ENCODE measurements at places on chromosomes 4 and X.

DNA sequence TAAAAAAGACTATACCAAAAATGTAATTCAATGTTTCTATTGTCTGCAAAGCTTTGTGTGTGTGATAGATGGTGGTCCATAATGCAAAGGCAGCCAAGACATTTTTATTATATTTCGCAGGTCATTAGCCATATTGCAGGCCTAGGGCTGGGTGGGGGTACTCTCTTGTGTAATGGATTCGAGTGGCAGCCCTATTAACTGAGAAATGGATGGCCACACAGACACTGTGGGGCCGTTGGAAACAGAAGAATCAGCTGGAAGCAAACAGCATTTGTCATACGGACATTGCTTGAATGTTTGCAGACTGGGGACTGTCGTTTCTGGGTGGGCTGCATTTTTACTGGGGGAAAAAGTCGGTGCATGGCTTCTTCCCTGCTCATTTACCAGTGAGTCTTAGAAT is 101.4 kb downstream of the GPR143 start:
- no peak for DNase-seq

DNA sequence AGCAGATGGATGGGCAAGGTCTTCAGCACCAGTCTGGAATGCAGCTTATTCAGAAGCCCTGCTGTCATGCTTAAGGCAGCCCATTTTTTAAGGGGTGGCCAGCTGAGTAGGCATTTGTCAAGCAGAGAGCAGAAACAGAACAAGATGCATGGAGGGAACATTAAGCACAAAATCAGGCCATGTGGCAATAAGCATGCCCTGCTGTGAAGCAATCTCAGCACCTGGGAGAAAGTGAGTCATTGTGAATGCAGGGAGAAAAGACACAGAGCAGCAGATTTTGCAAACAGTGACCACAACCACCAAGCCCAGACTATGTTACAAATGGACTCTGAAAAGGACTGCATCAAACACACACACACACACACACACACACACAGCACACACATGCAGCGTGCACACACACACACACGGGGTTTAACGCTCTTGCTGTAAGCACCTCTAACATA is 94.1 kb upstream of the GALNT7 start:
- DNase-seq: no peak

DNA sequence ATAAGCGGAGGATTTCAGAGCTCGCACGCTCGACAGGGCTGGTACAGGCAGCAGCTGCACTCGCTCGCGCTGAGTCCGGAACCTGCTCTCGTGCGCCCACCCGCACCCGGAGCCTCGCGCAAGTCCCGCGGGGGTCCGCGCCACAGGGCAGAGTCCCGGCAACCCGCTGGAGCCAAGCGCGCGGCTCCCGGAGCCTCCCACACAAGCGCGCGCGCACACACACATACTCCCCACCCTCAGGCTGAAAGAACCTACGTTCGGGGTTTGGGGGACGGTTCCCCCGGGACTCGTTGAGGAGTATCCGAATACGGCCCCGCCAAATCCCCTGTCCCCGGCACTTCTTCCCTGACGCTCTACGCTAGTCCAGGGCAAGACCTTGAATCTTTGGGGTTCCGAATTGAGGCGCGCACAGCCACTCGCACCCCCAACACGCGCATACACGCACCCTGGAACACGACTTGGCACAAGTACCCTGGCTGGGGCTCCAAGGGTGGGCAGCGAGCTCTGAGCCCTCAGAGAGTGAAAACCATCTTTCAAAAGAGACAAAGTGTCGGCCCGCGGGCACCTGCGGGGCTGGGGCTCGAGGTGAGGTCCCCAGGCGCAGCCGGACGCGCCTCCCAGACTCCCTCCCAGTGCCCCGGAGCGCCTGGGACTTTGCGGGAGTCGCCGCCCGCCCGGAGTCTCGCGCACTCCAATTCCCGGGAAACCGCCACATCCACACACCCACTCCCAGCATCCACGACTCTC is 952 bp downstream of the ANOS1 start:
- DNase-seq: no peak

DNA sequence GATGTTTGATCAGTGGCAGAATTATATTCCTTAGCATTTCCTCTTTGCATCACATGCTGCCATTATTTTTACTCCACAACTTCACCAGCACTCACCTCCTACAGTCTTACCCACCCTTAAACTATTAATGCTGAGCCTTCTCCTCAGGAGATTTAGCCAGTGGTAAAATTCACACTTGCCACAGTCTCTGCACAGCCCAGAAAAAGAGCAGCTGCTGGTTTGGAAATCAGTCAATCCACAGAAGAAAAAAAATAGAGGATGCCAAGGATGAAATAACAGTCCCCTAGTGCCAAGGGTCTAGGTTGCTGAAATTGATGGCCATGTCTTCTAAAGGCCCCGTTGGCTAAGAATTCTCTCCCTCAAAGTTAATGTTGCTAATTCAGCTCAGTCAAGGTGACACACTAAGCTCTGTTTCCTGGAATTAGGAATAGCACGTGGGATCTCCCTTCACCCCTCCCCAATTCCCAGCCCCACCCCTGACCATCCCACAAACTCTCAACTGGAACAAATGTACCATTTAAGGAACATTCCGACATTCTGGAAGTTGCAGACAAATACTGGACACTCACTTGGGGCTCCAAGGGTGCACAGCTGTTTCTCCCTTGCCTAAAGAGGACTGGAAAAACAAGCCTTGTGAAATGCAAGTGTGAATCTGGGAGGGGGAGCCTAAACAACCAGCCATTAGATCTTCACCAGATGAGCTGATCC is 5.7 kb downstream of the ATP1B4 start:
- no peak for DNase-seq

- DNase-seq: no peak
These were observed 38.6 kb downstream of the TSC22D3 start for GRCh38 chrX:107736781-107737531.

- no peak for DNase-seq
These were observed 45.7 kb downstream of the BEND2 start for GRCh38 chrX:18174971-18175370.

DNA sequence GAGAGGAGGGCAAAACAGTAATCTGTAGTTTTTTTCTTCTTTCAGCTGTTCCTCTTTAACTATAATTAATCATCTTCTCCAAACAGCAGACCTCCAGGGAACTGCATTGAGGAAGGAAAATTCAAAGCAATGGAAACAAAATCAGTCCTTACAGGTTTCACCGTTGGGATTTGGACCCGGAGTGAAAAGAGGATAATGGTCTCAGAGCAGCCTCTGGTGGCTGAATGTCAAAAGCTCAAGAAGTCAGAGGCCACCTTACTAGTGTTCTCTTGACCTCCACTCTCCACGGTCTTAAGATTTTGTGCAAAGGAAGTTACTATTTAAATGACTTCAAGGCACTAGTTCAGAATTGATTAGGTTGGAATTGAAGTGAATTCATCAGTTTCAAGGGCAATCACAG is 16.0 kb upstream of the MID1 start:
- DNase-seq: no peak

- no peak for DNase-seq
These were observed 305.4 kb downstream of the PCDH18 start for GRCh38 chr4:137226900-137227299.

- DNase-seq: no peak
These were observed 52.4 kb downstream of the CBLL2 start for GRCh38 chrX:22325096-22325495.

- DNase-seq: no peak
These were observed 169.3 kb upstream of the FRMPD4 start for GRCh38 chrX:11968991-11969390.

GRCh38 chrX:39721566-39722279 is 376.0 kb downstream of the BCOR start:
- DNase-seq: no peak

DNA sequence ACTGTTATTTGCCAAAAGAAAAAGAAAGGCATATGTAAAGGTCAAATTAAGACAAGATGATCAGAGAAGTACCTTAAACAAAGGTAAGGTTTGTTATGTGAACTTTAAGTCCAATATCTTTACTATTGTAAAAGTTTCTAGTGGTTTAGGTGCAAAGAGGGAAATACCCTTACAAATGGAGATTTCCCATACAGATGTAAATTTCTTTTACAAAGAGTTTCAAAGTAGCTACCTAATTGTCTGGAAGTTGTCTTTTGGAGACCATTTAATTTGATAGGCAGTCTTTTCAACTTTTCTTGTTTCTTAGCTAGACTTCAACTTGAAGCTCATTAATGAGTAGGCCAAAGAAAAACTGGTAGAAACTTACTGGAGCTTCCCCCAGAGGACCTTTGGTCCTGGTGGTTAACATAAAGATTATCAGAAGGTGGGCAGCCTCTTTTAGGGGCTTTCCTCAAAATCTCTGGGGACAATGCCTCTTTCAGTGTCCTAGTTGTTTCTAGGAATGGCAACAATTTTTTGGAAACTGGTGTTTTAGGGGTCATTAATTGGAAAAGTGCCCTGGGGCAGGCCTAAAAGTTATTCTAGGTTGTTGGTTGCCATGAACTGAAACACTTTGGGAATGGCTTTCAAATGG is 297.3 kb downstream of the GUCY2F start:
- no peak for DNase-seq

DNA sequence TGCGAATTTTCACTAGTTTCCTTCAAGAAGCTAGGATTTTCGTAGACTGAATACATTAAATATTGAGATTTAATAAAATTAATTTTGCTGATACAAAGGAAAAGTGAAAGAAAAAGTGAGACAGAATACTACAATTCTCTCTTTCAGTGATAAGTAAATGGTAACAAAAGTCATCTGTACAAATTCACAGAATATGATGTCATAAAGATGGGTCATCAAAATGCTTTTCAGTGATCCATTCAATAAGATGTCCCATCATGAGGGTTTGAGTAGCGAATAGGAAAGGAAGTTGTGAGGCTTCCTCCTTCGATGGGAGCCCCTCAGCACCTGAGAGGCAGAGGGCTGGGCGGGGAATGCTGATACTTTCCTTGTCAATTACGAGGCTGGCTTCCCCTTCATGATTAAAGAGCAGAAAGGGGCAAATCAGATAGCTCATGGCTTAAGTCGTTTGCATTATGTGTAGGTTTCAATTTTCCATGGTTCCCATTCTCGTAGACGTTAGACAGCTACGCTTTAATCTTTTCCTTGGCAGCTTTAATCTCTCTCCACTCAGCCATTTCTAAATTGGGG is 108.8 kb upstream of the SORBS2 start:
- DNase-seq: no peak

- DNase-seq: no peak
These were observed 144.9 kb downstream of the POLA1 start for GRCh38 chrX:24838629-24839028.

- no peak for DNase-seq
These were observed 311.4 kb downstream of the PRDM5 start for GRCh38 chr4:120611092-120611491.

GRCh38 chrX:111006116-111006515 is 89.9 kb upstream of the PAK3 start:
- no peak for DNase-seq

GRCh38 chr4:168636506-168637196 is 139.8 kb downstream of the PALLD start:
- DNase-seq: no peak

DNA sequence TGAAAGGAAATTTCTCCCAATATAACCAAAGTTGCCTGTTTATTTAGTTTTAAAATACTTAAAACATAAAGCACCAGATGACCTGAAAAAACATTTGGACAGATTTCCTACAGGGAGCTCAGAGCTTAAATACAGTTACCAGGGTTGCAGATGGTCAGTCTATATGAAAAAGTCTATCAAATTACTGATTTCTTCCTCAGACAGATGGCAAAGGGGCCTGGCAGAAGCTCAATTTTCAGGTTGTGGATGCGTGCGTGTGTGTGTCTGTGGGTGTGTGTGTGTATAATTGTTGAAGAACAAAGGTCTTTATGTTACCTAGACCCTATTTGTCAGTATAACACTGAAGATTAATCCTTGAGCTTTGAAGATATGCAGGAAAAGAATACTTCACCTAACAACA is 169.4 kb downstream of the MAD2L1 start:
- no peak for DNase-seq

- DNase-seq: no peak
These were observed 1.1 kb downstream of the PCYT1B start for GRCh38 chrX:24646006-24646405.

DNA sequence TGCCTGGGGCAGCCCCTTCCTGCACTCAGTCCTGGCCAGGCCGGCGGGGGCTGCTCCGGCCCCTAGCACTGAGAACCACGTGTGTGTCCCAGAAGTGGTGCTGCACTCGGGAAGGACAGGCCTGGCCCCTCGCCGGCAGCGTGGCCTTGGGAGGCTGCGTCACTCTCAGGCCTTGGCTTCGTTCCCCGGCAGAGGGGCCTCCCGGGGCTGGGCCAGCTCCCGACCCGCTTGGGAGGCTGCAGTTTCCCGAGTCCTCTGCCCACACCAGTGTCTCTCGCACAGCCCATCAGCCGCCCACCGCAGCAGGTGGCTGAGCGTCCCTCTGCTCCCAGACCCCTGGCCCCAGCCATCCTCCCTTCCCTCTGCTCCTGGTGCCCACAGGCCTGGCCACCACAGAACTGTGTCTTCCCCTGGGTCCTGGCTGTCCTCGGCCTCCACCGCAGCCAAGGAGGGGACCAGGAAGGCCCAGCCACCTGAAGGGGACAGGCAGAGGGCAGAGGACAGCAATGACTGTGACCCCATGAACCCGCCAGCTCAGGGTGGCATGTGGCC is 10.9 kb upstream of the CPLX1 start:
- no peak for DNase-seq

DNA sequence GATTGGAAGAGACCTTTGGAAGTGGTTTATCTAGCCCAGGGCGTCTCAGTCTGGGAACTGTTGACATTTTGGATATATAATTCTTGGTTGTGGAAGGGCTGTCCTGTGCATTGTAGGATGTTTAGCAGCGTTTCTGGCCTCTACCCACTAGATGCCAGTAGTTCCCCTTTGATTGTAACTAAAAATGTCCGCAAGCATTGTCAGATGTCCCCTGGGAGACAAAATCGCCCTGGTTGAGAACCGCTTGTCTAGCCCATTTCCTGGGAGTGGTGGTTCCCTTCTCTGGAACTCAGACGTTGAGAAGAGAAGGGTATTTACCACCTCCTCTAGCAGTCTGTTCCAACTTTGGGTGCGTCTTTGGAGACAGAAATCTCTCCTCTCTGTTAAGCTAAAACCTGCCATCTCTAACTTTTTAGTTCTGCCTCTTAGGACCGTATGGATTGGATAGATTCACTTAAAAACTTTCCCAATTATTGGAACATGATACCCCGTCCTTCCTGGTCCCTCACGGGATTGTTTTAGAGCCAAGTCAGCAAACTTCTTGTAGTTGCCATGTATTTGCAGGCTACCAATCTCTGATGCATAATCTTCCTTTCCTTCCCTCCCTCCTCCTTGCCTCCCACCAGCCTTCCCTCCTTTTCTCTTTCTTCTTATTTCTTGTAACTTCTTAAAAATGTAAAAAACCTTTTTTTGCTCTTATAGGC is 13.9 kb downstream of the TMEM165 start:
- DNase-seq: no peak

- no peak for DNase-seq
These were observed 69.5 kb downstream of the BEND2 start for GRCh38 chrX:18151157-18151556.

- DNase-seq: no peak
These were observed 61.3 kb downstream of the MTHFD2L start for GRCh38 chr4:74219240-74219639.

- DNase-seq: no peak
These were observed 51.1 kb downstream of the LEF1 start for GRCh38 chr4:108117418-108118182.
